NCI-H2081 treated with DMSO at 0.1 percent for 48 hours (cell line): ENCODE measurements at places on chromosomes 12 and 14.

- no peak for DNase-seq
Observed at GRCh38 chr12:7083125-7083524, 9.1 kb downstream of the C1R start.

GRCh38 chr14:102408724-102409123, 46.0 kb downstream of the TECPR2 start:
- no peak for DNase-seq

- no peak for DNase-seq
Observed at GRCh38 chr12:56029166-56029519, 8.3 kb downstream of the IKZF4 start.

GRCh38 chr12:131918311-131919050, 10.6 kb upstream of the PUS1 start:
- no peak for DNase-seq

DNA sequence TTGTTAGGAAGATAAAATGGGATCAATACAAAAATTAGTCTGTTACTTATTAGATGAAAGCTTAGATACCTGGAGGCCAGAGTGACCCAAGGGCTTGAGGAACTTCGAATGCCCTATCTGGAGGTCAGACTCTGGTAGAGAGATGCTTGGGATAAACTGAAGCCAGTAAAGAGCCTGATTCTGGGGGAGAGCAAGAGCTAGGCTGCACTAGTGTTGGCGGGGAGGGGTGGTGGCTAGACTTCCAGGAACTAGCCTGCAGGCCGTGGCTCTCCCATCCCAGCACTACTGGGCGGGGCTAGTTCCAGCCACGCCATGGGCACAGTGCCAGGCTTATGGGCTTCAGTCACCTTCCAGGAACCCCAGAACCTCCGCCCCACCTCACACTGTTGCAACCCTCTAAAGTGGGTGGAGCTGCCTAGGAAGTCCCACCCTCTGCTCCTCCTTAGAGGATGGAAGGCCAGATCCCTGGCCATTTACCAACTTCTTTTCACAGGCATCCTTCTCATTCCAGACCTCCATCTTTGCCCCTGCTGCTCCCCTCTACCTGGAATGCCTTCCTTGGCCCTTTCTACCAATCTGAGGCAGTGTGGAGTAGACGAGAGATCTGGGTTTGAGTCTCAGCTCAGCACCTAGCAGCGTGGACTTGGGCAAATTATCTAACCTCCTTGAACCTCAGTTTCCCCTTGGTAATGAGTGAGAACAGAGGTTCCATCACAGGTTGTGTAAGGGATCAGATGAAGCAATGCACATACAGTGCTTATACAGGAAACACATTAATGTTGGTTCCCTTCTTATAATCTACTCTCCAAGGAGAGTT, 6.3 kb upstream of the NFE2 start:
- no peak for DNase-seq

- no peak for DNase-seq
Observed at GRCh38 chr12:252636-253035, 10.0 kb downstream of the SLC6A13 start.

GRCh38 chr12:79624378-79624777, 66.4 kb downstream of the PAWR start:
- no peak for DNase-seq

DNA sequence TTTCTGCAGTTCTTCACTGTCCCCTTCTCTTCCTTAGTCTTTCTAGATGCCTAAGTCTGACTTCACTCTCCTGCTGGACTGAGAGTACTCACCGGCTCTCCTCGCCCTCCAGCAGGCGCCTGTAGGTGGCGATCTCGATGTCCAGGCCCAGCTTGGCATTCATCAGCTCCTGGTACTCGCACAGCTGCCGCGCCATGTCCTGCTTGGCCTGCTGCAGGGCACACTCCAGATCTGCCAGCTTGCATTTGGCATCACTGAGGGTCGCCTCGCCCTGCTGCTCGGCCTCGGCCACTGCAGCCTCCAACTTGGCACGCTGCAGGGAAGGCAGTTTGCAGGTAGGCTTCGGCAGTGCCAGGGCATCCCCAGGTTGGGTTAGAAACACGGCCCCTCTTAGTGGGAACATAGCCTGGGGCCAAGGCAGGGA, 5.2 kb downstream of the KRT84 start:
- DNase-seq: no peak

DNA sequence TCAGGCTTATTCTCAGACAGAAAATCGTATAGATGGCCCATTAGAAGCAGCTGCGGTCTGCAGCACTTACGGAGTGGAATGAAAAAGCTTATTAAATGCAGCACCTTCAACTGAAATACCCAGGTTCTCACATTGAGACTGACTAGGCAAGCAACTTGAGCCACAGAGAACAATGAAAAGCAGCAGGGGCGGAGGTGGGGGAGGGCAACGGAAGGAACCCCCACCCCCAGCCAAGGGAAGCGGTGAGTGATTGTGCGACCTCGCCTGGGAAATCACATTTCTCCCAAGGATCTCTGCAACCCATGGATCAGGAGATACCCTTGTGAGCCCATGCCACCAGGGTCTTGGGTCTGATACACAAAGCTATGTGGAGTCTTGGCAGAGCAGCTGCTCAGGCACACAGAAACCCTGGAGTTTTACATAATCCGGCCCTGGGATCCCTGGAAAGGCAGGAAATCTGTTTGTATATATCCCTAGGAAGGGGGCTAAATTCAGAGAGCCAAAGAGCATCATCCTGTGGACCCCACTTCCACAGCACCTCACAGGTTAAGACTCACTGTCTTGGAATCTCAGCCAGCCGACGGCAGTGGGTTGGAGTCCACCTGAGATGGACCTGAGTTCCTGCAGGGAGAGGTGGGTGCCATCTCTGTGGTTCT, 38.1 kb downstream of the PZP start:
- DNase-seq: no peak

- no peak for DNase-seq
Observed at GRCh38 chr12:19245666-19246065, 116.1 kb downstream of the PLEKHA5 start.

DNA sequence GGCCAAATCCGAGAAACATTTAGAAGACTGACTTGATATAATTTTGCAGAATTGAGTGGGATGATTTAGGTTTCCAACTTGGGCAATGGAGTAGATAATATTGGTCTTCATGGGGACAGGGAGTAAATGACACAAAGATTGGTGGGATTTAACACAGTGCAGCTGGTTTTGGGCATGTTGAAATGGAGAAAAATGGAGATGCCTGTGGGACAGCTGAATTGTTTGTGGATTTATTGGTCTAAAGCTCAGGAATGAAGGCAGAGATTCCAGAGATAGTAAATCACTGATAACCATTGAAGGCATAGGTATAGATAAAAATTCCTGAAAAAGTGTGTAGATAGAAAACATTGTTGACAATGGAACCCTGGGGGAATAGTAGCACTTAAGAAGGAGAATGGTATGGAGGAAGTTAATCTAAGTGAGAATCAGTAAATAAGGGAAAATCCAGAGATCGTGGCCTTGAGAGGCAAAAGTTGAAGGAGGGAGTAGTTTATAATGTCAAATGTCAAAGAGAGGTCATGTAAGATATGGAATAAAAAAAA, 120.9 kb upstream of the ATP2B1 start:
- no peak for DNase-seq

DNA sequence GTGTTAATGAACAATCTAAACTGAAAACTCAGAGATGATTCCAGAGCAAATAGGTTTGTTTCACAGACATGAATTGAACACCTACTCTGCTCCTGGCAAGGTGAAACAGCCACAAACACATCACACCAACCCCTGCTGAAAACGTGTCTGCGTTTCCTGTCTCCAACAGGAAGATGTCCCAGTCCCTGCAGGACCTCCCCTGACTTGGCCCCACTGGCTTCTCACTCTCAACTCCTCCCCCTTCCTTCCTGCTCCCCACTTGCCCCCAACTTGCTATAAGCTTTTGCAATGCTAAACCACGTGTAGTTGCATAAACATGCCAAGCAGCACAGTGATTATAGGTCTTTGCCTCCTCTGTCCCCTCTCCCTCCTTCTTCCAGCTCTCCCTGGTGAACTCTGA, 567.6 kb downstream of the BCL11B start:
- DNase-seq: no peak

- no peak for DNase-seq
Observed at GRCh38 chr12:25119020-25119419, 75.9 kb downstream of the DNAI7 start.

DNA sequence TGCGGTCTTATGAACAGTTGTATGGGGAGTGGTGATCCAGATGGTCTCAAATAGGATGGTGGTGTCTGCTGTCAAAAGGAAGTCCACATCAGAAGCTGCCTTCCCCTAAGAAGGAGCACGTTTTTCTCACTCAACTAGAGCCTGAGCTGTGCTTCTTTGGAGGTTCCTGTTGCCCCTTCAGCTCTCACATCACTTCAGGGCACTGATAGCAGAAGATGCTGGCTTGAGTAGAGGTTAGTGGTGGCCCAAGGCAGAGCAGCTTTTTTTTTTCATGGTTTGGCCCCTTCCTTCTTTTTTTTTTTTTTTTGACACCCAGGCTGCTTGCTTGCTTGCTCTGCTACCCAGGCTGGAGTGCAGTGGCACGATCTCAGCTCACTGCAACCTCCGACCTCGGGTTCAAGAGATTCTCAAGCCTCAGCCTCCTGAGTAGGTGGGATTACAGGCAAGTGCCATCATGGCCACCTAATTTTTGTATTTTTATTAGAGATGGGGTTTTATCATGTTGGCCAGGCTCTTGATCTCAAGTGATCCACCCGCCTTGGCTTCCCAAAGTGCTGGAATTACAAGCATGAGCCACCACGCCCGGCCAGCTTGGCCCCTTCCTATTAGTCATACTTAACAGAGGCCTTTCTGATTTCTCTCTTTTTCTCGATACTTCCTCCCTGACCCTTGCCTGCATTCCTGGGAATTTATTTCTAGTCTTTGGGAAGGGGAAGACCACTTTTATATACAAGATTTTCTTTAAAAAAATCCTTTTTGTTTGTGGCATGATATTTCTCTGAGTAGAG, 31.6 kb downstream of the KLRD1 start:
- no peak for DNase-seq

DNA sequence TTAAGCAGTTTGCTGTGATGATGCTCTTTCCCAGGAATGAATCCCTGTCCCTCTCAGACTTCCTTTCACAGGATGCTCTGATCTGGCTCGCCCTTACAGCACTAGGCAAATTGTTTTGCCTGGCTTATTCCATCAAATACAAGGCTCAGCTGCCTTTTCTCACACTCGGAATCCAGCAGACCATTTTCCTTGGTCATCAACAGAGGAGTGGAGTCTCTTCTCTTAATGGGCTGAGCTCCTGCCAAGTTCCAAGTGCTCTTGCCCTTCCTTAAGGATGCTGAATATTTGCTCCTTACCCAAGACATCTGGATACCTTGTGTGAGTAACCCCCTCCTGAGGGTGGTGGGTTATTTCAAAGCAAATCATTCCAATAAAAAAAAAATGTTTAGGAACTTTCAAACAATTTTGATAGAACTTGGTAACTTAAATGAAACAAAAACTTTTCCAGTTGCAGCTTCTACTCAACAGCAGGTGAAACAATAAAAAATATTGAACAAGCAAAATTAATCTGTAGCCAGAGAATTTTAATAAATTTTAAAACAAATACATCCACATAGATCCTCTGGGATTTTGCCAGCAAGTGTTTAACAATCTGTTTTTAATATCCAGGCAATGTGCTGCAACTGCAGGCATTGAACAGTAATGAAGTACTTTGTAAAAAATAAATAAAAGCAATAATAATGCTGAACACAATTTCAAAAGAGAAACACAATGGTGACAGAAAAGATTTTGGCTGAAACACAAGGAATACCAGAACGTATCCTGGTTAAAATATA, 264.0 kb upstream of the FAR2 start:
- DNase-seq: no peak

GRCh38 chr12:22473212-22473611, 71.1 kb downstream of the C2CD5 start:
- no peak for DNase-seq

DNA sequence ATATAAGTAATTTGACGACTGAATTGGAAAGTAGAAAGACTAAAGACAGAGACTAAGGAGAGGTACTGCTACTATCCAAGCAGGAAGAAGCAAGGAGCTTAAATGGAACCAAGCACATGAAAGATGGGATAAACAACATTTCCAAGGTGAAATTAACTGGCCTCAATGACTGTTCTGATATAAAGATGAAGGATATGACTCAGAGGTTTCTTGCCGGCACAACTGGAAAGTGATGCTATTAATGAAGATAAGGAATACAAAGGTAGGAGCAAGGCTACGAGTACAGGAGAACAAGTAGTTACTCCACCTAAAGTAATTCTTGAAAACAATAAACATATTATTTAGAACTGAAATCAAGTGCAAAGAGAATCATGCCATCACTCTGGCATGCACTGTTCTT, 6.4 kb downstream of the SNX6 start:
- no peak for DNase-seq

GRCh38 chr14:76644855-76645518, 116.3 kb upstream of the VASH1 start:
- no peak for DNase-seq

GRCh38 chr12:90062799-90063198, 354.2 kb upstream of the ATP2B1 start:
- no peak for DNase-seq

GRCh38 chr12:114920771-114921554, 237.0 kb upstream of the TBX3 start:
- DNase-seq: no peak

DNA sequence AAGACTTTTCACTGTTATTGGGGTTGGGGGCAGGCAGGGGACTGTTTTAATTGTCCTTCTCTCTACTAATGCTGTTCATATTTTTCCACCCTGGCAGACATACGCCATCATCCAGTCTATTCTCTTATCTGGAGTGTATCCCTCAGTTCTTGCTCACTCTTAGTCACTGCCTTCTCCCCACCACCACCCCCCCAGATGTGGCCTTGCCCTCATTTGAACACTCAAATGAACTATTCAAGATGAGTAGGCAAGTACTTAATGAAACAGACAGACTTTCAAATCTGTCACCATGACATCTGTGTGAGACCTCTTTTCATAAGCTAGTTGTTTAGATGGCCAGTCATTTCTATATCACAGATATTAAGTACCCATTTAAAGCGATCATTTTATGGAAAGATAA, 10.1 kb downstream of the NUDT4 start:
- DNase-seq: no peak

DNA sequence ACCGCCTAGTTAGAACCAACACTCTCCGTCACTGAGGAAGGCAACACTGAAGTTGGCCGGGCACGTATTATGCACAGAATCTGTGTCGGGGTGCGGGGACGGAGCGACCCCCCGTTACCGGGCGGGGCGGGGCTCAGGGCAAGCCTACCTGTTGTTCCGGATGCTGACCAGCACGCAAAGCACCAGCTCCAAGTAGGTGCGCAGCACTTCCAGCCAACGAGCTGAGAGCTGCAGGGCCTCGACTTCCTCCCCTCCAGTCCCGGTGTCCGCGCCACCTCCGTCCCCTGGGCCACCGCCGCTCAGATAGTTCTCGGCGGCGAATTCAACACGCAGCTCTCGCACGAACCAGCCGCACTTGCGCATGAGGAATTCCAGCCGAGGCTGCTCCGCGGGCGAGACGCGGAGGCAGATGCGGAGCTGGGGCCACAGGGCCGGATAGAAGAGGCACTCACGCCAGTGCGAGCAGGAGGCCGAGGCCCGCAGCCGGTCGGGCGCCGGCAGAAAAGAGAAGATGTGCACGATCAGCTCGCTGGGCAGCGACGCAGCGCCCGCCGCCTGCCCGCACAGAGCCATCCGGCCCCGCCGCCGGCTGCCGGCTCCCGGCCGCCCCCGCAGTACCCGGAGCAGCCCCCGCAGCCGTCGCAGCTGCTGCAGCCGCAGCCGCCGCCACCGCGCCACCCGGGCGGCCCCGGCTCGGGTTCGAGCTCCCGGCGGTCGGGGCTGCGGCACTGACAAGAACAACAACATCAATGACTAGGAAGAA, 636 bp downstream of the FBXO33 start:
- no peak for DNase-seq
